ENCODE measurements at places on chromosomes 2 and 18. TPM values are rescaled to one million over a fixed set of nuclear protein-coding genes. Genes with fewer than 3 reads are reported as not detected.

GRCh38 chr18:58172031-58172430 is 128.0 kb downstream of the NEDD4L start:
- no peak for DNase-seq

- no peak for DNase-seq
These were observed 223.7 kb downstream of the SLC4A10 start for GRCh38 chr2:161847910-161848309.

- DNase-seq, result peak; percentile 25
These were observed 35.6 kb downstream of the RAMP1 start for GRCh38 chr2:237894986-237895543.

DNA sequence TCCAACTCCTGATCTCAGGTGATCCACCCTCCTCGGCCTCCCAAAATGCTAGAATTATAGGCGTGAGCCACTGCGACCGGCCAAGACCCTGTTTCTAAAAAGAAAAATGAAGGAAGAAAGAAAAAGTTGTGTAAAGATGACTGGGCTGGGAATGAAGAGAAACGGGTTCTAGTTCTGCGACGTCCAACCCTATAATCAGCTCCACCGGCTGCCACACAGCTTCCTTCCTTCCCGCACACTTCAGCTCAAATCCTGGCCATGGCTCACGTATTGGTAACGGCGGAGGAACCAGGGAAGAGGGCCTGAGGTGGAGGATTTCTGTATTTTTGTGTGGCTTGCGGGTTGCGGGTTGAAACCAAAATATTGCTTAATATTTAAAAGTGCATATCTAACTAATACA is 88.1 kb downstream of the MYL12B start:
- DNase-seq, result no peak

GRCh38 chr2:210207929-210208328 is 17.3 kb downstream of the ACADL start:
- no peak for DNase-seq

GRCh38 chr2:226208726-226209125 is 590.9 kb downstream of the IRS1 start:
- no peak for DNase-seq

- DNase-seq, result no peak
These were observed 664.4 kb upstream of the SLC8A1 start for GRCh38 chr2:41116106-41116797.

- peak; percentile 61 for DNase-seq
These were observed 550.2 kb upstream of the SETBP1 start for GRCh38 chr18:44130376-44130942.

- DNase-seq, result no peak
These were observed 82.6 kb downstream of the HDAC4 start for GRCh38 chr2:239318151-239318611.

GRCh38 chr2:176747928-176748327 is 464.7 kb upstream of the HNRNPA3 start:
- no peak for DNase-seq

GRCh38 chr18:26190506-26190905 is 35.7 kb upstream of the TAF4B start:
- peak; percentile 64 for DNase-seq

DNA sequence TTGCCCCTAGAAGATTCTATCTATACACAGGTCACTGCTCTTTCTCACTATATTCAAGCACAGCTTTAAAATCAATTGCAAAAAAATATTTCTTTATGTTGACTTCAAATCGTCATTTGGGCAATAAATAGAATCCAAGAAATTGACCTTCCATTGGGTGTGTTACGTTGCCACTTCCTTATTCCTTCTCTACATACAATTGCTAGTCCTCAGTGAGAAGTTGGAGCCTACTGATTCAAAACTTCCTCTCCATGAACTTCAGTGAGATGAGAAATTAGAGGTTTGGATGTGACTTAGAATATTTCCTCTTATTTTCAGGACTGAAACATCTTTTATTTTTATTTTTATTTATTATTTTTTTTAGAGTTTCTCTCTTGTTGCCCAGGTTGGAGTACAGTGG is 40.3 kb downstream of the PMAIP1 start:
- DNase-seq, result no peak

DNA sequence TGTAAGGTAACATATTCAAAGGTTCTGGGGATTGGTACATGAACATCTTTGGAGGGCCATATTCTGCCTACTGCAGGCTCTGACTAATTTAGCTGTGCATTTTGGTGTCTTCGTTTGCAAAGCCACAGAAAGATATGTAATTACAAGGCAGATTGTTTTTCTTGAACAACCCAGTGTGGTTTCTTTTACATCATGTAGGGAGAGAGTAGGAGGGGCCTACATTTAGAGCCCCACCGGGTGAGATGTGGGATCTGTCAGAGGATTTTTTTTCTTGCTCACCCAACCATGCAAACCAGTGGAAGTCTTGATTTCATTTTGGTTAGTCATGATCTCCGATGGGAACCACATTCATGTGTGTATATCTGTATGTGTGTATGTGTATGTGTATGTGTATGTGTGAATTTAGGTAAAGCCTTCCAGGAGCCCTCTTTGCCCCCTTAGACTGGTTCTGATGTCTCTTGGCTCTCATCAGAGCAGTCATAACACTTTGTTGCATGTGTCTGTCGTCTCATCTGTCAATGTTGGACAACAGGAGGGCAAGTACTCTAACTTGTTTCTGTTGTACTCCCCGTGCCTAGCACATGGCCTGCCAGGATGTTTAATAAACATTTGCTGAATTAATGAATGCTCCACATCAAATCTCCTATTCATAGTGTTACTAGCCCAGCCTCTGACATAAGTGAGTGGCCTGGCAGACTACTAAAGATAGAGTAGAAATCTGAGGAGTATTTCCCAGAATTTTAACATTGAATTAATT is 239.9 kb downstream of the MTX2 start:
- no peak for DNase-seq

GRCh38 chr2:150690261-150690660 is 202.8 kb upstream of the RND3 start:
- no peak for DNase-seq

GRCh38 chr2:108971661-108972566 is 17.1 kb downstream of the EDAR start:
- DNase-seq, result peak; percentile 85

DNA sequence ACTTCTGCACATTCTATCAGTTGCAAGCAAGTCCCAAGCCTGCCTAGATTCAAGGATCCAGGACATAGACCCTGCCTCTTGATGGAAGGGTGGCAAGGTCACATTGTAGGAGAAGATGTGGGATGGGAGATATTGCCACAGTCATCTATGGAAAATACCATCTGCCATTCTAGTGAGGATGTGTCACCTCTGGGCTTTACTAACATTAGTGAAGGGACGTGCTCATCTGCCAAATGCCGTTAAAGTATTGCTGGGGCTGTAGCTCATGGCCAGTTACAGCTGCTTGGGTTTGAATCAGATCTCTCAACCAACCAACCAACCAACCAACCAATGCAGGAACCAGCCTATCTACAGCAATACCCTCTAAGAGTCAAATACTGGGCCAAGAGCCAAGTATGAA is 49.0 kb downstream of the E2F6 start:
- no peak for DNase-seq

GRCh38 chr2:64203858-64204632 is 59.8 kb upstream of the PELI1 start:
- DNase-seq, result peak; percentile 60

DNA sequence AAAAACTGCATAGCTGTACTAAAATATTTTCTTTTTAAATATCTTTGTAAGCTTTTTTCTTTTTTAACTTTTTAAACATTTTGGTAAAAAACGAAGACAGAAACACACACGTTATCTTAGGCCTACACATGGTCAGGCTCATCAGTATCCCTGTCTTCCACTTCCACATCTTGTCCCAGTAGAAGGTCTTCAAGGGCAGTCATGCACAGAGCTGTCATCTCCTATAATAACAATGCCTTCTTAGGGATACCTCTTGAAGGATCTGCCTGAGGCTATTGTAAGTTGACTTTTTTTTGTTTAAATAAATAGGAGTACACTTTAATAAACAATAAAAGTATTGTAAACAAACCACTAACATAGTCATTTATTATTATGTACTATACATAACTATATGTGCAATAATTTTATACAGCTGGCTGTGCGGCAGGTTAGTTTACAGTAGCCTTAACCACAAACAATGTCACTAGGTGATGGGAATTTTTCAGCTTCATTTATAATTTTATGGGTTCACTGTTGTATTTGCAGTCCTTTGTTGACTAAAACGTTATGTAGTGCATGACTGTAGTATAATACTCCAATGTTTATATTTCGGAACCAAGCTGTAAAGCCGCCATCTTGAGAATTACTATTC is 124.4 kb downstream of the MAP4K4 start:
- DNase-seq, result no peak

- DNase-seq, result peak; percentile 90
These were observed 954 bp upstream of the CTDSP1 start for GRCh38 chr2:218398437-218399390.

- DNase-seq, result no peak
These were observed 677.0 kb downstream of the SUCLG1 start for GRCh38 chr2:83782122-83782521.

DNA sequence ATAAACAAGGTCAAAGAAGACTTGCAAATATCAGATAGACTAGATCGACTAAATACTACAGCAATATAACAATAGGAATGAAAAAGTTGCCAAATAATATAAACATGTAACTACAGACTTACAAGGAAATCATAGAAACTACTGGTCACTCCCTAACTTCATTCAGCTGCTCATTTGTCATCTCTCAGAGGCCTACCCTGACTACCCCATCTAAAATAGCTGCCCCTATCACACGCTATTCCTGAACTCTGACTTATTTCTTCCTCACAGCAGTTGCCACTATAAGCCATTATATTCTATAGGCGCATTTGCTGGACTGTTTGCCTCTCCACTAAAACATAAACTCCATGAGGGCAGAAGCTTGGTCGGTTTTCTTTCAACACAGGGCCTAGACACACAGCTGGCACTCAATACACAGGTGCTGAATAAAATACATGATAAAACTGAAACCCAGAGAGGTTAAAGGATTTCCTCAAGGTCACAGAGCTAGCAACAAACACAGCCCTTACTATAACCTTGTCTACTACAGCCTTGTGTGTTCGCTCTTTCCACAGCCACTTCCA is 1.8 kb downstream of the STRN start:
- DNase-seq, result no peak

- peak; percentile 23 for DNase-seq
These were observed 15.1 kb downstream of the KLF11 start for GRCh38 chr2:10058251-10059015.

DNA sequence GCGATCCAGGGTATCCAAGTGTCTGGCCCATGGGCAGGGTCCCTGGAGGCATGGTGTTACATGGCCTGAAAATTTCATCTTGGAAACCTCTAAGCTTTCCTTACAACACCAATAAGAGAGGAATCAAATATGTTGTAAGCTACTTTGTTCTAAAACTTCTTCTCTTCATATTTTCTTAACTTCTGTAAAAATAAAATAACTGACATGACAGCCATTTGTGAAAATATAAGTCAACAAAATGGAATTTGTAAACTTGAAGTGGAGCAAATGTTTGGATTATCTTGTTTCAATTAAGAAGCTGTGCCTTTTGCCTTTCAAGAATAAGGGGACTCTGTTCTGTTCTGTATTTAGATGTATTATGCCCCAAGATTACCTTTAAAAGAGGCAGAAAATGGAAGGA is 319.7 kb downstream of the LPIN1 start:
- no peak for DNase-seq

- peak; percentile 56 for DNase-seq
These were observed 307.4 kb upstream of the VWC2L start for GRCh38 chr2:214103276-214104001.

GRCh38 chr2:135743860-135744259 is 2.2 kb downstream of the UBXN4 start:
- no peak for DNase-seq

Gene CENPA
- total RNA-seq, result 1.0 TPM

Gene FAM161A
- 0.78 TPM for total RNA-seq

Gene ADCYAP1
- total RNA-seq, result 3.4 TPM

Gene FSHR
- total RNA-seq, result not detected

Gene BCL11A
- total RNA-seq, result 59.6 TPM

Gene TRIM54
- 0.43 TPM for total RNA-seq

Gene MTIF2
- total RNA-seq, result 46.8 TPM

Gene KIF1A
- 1.5 TPM for total RNA-seq

Data from mucosa of descending colon (tissue), 3 donors.